CD14-positive monocyte (primary cell): ENCODE measurements at places on chromosomes 5 and 9. TPM values are rescaled to one million over a fixed set of nuclear protein-coding genes. Genes with fewer than 3 reads are reported as not detected.

The RIOK2 gene
- 1.5 and 4.8 TPM in 2 replicates for polyA plus RNA-seq

The FAM221B gene
- polyA plus RNA-seq = 0.05 TPM

The RELL2 gene
- polyA plus RNA-seq = 1.0 TPM

The SLC36A2 gene
- polyA plus RNA-seq = not detected

The SLC23A1 gene
- polyA plus RNA-seq = not detected

The OR1J2 gene
- not detected for polyA plus RNA-seq

DNA sequence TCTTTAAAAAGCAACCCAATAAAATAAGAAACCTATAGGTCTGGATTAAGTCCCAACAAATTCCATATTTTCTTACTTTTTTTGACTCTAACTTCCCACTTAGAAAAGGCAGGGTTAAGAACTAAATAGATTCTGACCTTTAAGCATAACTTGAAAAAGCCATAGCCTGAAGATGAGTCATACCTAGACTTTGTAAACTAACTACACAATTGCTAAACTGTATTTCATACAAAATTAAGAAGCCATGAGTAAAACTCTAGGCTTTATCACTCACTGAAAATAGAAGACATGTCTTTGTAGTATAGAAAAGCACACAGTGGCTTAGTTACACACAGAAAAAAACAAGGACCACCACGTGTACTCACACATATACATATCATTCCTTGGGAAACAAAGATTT lies 51.5 kb downstream of the MLLT3 start:
- no peaks in the 10 kb centered on the region for H3K36me3 ChIP-seq
- no peak overlapping the region for H3K4me3 ChIP-seq
- H3K27ac ChIP-seq = no peak overlapping the region

GRCh38 chr5:128284236-128284635 lies 200.7 kb downstream of the SLC12A2 start:
- H3K4me3 ChIP-seq = no peak overlapping the region
- no peak overlapping the region for H3K27ac ChIP-seq
- H3K36me3 ChIP-seq = peaks cover 33% of the 10 kb centered on the region
- H3K27me3 ChIP-seq = no peaks in the 10 kb centered on the region

DNA sequence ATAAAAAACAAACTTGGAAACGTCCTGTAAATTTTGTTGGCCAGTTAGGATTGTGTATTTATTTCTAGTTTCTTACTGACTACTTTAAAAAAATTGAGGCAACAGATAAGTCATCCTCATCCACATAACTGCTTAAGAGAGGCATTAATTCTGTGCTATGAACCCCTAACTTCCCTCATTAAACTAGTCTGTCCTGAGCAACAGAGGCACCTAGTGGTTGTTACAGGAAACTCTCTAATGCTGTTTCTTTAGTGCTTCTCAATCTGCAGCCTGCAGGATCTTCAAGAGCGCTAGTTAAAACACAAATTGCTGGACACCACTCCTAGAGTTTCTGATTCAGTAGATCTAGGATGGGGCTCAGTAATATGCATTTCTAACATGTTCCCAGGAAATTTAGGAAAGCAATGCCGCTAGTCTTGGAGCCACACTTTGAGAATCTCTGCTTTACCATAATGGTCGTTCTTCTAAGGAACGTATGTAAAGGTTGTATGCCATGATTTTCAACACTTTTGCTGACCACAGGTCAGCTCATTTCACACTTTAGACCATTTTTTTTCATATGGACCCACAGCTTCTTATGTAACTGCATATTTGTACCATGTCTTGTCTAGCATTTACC lies 410.1 kb upstream of the SMARCA2 start:
- H3K36me3 ChIP-seq = no peaks in the 10 kb centered on the region
- no peak overlapping the region for H3K4me3 ChIP-seq
- peaks cover 2% of the 10 kb centered on the region for H3K27me3 ChIP-seq
- H3K4me1 ChIP-seq = no peaks in the 10 kb centered on the region

DNA sequence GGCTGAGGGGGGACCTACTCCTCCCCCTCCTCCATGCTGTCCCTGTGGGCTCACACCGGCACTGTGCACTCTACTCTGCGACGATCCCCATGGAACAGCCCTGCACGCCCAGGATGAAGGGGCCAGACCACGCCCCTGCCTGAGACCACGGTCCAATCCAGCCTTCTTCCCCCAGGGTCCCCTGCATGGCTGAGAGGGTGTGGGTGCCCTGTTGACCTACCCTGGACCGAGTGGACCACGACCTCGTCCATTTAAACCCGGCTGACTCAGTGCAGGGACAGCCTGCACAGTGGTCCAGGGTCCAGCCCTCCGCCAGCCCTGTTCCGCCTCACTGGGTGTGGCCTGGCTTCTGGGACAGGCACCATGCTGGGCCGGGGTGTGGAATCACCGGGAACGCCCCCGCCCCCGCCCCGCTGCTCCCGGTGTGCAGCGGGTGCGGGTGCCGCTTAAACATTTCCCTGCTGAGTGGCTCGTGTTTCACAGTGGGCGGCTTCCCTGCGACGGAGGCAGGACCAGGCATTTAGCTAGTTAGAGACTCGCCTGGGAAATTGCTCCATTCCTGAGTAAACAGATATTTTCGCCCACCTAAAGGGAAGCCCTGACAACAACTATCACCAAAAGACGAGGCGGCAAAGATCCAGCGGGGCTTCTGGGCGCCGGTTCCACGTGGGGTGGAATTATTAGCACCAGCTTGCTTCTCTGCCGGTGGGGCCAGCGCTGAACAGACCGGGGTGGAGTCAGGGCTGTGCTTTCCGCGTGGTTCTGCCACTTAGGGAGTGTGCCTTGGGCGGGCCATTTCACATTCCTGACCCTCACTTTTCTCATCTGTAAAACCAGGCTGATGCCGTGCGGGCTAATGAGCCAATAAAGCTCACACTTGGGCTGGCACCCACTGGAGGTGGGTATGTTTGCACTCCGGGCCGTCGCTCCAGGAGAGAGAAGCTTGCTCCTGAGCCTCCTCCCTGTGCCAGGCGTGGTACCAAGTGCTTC lies 22.6 kb downstream of the DBH start:
- H3K27ac ChIP-seq = no peak overlapping the region
- no peak for DNase-seq
- no peaks in the 10 kb centered on the region for H3K27me3 ChIP-seq
- H3K36me3 ChIP-seq = no peaks in the 10 kb centered on the region
- no peak overlapping the region for H3K4me3 ChIP-seq
- no peaks in the 10 kb centered on the region for H3K4me1 ChIP-seq

- peak; percentile 3 for DNase-seq
- no peaks in the 10 kb centered on the region for H3K36me3 ChIP-seq
- H3K4me1 ChIP-seq = peaks cover 5% of the 10 kb centered on the region
- no peak overlapping the region for H3K4me3 ChIP-seq
Observed at GRCh38 chr9:76136986-76137385, 246.5 kb downstream of the PCSK5 start.

GRCh38 chr5:92944903-92945604 lies 636.0 kb downstream of the NR2F1-AS1 start:
- no peaks in the 10 kb centered on the region for H3K36me3 ChIP-seq
- H3K4me1 ChIP-seq = no peaks in the 10 kb centered on the region
- no peak for DNase-seq
- H3K27ac ChIP-seq = no peak overlapping the region

DNA sequence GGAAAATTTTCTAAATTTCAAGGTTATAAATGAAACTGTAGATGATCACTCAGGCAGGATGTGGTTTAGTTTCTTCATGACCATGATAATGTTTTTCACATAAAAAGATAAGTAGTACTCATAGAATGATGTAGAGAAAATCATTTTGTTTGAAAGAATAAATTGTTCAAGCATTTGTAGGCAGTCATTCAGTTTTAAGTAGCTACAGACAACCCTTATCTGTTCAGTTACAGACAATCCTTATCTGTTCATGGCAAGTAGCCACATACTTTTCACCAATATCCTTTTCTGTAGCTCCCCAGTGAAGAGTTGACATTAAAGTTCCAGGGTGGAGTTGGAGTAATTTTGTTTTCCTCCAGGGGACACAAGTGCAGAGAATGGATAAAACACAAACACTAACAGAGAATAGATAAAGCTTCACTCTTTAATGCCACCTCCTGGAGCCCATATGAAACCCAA lies 278.1 kb upstream of the TNC start:
- no peaks in the 10 kb centered on the region for H3K36me3 ChIP-seq
- H3K27ac ChIP-seq = no peak overlapping the region
- no peak for DNase-seq
- no peaks in the 10 kb centered on the region for H3K4me1 ChIP-seq
- H3K27me3 ChIP-seq = no peaks in the 10 kb centered on the region
- H3K4me3 ChIP-seq = no peak overlapping the region
